ENCODE measurements at places on chromosomes 11 and 22.

DNA sequence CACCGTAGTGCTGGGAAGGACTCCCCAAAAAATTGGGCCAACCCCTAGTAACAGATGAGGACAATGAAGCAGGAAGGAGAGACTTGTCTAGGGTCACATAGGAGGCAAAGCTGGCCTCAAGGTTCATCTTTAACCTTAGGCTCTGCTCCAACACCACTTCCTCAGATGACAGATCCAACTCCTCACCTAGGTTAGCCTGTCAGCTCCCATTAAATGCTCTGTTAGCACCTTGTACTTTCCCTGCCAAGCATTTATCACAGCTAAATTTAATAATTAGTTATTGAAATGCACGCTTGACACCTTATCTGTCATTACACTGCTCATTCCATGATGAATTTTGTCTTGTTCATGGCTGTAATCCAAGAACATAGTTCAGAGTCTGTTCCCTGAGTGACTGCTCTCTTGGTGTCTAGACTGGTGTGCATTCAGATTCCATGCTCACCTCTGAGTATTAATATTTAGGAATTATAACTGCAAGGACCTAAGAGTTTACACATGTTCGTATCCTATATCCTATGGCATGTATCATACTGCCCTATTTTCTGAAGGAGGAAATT, 18.6 kb downstream of the MAP6 start:
- DNase-seq, result no peak

- no peak for DNase-seq
Measured at GRCh38 chr22:37546437-37547250, 13.6 kb upstream of the CDC42EP1 start.

- DNase-seq, result no peak
Measured at GRCh38 chr11:68206211-68206610, 6.9 kb downstream of the KMT5B start.

- no peak for DNase-seq
Measured at GRCh38 chr11:8093931-8094575, 13.0 kb downstream of the TUB start.

- DNase-seq, result no peak
Measured at GRCh38 chr11:4684631-4685285, 12.9 kb downstream of the OR51E2 start.

DNA sequence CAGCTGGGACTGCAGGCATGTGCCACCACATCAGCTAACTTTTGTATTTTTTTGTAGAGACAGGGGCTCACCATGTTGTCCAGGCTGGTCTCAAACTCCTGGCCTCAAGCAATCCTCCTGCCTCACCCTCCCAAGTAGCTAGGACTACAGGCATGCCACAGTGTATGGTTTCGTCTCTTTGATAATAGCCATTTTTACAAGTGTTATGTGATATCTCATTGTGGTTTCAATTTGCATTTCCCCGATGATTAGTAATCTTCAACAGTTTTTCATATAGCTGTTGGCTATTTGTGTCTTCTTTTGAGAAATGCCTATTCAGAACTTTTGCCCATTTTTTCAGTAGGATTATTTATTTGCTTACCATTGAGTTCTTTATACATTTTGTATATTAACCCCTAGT, 9.0 kb upstream of the MTMR3 start:
- DNase-seq, result no peak

- DNase-seq, result no peak
Measured at GRCh38 chr11:47843361-47844055, 4.6 kb downstream of the NUP160 start.

- DNase-seq, result no peak
Measured at GRCh38 chr11:41383768-41384167, 75.7 kb downstream of the LRRC4C start.

- DNase-seq, result no peak
Measured at GRCh38 chr11:125505492-125506080, 9.5 kb upstream of the FEZ1 start.
